ENCODE measurements at places on chromosomes 3 and 15. TPM values are rescaled to one million over a fixed set of nuclear protein-coding genes. Genes with fewer than 3 reads are reported as not detected.

GRCh38 chr3:109648027-109648426, 310.7 kb upstream of the DPPA4 start:
- no peak for DNase-seq

DNA sequence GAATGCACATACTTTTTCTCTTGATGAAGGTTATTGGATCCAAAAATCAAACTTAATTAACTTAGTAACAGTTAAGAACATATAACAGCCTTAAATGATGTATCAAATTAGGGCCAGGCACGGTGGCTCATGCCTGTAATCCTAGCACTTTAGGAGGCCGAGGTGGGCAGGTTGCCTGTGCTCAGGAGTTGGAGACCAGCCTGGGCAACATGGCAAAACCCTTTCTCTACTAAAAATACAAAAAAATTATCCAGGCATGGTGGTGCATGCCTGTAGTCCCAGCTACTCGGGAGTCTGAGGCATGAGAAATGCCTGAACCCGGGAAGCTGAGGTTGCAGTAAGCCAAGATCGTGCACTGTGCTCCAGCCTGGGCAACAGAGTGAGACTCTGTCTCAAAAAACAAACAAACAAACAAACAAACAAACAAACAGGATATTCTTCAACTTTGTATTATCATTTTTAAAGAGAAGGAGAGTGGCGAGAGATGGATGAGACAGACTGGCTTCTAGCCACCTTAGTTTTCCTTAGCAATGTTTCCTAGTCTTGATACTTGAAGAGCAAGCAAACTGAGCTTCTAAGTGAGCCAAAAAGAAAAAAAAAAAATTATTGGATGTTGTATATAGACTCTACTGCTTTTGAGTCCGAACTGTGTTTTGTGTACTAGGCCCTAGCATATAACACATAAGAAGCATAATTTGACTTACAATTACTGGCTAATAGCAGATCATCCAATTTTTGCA, 13.8 kb downstream of the SPRED1 start:
- peak; percentile 74 for DNase-seq

DNA sequence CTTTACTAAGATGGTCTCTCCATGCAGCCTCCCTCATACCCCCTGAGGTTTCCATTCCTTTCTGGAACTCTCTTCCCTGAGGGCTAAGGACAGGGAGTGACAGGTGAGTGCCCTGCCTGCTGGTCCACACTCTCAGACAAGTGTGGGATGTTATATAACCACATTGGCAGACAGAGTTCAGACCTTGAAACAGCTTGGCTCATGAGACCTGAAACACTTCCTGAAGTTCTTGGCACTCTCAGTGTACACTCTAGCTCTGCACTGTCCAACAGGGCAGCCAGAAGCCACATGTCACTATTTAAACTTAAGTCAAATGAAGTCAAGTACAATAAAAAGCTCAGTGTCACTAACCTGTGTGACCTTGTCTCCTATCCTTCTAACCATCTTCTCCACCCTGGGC, 188.5 kb downstream of the ZNF621 start:
- DNase-seq, result no peak

DNA sequence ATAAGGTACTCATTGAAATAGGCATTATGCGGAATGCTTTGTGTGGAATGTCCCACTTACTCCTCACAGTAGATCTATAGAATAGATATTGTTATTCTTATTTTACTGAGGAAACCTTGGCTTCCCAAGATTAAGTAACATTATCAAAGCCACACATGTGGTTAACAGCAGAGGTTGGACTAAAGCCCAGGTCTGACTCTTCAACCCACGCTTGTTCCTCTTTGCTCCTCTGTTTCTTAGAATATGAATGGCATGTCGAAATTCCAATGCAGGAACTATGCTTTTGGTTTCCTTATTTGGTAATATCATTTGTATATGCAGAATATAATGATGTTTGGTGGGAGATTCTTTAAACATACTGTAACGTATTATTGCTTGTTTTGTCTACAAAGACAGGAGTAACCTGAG, 818.8 kb upstream of the LMCD1 start:
- peak; percentile 70 for DNase-seq

DNA sequence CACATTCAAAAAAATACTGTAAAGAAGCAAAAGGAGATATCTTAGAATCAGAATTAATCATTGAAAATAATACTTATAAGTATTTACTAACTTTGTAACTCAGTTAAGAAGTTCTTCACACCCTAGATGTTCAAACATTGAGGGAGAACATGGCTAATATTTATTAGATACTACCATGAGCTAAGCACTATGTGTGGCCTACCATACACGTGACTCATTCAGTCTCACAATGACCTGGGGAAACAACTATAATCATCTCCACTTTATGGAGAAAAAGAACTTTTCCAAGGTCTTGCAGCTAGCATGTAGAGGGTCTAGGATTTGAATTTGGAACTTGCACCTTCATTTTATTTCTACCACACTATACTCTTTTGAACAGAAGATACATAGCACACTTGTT, 361.9 kb upstream of the CFAP20DC start:
- no peak for DNase-seq

DNA sequence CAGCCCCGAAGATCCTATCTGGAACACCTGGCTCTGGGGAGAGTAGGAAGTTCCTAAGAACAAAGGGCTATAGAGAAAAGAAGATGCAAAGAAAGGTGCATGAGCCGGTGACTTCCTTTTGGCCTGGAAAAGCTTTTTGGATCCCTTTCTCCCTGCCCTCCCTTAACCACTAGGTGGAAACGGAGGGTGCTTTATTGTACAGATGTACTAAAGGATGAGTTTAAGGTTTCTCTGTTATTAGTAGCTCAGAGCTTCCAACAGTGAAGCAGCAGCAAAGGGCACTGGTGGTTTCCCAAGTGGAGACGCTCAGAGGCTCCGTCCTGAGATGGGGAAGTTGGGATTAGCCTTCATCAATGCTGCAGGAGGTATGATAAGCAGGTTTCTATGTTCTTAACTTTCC, 5.9 kb upstream of the ADGRG7 start:
- DNase-seq, result peak; percentile 56

- DNase-seq, result peak; percentile 14
Observed at GRCh38 chr3:187858041-187858440, 112.8 kb upstream of the BCL6 start.

- DNase-seq, result peak; percentile 34
Observed at GRCh38 chr3:112126511-112126911, 6.5 kb downstream of the GCSAM start.

GRCh38 chr3:186964616-186965015, 34.3 kb downstream of the ST6GAL1 start:
- no peak for DNase-seq

GRCh38 chr15:23629234-23629805, 18.3 kb downstream of the MAGEL2 start:
- no peak for DNase-seq

DNA sequence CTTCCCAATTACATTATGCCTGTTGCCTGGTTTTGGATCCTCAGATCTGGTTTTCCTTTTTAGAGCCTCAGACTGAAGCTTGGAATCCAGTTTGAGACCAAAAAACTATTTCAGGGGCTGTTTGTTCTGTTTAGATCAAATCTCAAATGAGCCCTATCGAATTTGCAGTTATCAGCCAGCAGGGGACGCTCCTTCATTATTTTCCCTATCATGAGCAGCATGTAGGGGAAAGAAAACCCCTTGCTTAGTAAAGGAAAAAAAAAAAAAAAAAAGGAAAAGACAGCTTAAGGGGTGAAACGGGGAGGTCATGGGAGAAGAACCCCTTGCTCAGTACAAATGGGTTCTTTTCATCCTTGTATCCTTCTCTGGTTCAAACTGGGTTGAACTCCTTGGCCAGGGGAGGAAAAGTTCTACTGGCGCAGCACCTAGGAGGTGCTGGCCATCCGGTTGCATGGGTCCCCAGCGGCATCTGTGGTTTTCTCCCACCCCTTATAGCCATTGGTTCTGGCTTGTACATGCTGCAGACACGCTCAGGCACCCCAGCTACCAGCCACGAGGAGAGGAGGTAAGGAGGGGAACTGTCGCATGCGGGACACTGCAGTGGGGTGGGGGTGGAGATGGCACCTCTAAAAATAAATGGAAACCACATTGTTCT, 1375.1 kb upstream of the ALCAM start:
- peak; percentile 0 for DNase-seq

GRCh38 chr3:87161417-87161816, 65.7 kb upstream of the CHMP2B start:
- no peak for DNase-seq

- peak; percentile 49 for DNase-seq
Observed at GRCh38 chr15:35293353-35294130, 208.4 kb upstream of the NANOGP8 start.

DNA sequence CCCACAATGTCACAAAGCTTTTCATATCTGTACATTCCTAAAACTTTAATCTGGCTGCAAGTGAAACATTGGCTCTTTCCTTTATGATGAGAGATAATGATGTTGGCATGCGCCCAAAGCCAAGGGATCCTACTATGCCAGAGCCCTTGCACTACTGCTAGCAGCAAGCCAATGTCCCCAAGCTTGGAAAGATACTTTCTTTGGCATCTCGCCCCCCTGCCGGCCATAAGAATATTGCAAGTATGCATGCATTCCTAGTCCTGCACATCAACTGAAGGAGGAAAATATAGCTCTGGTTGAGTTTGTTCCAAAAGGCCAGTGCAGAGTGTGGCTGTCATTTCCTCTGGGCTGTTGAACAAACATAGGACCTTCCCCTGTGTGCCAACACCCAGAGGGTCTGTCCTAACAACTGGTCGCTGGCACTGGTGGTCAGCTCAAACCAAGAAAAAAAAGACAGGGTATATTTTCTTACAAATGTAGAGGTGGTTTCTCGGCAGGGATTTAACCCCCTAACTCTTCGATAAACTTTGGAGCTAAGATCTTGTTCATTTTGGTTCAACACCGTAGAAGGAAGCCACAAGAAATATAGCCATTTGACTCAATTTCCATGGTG, 120.9 kb upstream of the ZBED2 start:
- peak; percentile 61 for DNase-seq

GRCh38 chr3:194588741-194589140, 44.5 kb downstream of the TMEM44 start:
- DNase-seq, result peak; percentile 94

DNA sequence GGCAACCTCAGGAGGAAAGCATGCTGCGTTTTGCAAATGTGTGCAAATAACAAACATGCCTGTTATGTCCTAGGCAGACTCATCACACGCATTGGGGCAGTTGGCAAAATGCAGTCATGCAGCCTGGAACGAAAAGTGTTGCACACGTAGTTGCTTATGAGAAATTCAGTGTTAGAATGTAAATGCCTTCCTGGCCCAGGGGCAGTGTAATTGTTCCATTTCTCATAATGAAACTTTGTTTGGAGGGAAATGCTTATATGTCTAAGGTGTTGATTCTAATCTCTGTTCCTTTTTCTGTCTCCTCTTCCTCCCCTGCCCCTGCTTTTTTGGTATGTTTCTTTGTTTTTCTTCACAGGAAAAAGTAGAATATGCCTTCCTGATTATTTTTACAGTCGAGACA, 156.0 kb downstream of the CACNA1D start:
- no peak for DNase-seq

DNA sequence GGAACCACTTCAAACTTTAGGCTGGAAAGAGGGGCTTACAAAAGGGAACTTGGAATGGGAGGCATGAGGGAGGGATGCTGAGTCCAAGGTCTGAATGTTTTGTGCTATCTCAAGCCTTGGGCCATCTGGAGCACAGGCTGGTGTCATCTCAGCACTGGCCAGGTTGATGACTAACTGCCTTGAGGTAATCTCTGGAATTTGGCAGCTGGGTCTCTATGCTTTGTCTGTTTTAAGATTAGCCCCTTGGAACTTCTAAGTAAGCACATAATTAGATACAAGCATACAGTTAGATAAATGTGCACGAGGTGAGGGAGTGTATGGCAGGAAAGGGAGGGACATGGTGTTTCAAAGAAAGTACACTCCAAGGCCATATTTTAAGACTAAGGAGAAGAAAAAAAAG, 252.4 kb upstream of the CCDC54 start:
- peak; percentile 86 for DNase-seq

GRCh38 chr3:126449621-126450051, 26.1 kb downstream of the ZXDC start:
- DNase-seq, result no peak

DNA sequence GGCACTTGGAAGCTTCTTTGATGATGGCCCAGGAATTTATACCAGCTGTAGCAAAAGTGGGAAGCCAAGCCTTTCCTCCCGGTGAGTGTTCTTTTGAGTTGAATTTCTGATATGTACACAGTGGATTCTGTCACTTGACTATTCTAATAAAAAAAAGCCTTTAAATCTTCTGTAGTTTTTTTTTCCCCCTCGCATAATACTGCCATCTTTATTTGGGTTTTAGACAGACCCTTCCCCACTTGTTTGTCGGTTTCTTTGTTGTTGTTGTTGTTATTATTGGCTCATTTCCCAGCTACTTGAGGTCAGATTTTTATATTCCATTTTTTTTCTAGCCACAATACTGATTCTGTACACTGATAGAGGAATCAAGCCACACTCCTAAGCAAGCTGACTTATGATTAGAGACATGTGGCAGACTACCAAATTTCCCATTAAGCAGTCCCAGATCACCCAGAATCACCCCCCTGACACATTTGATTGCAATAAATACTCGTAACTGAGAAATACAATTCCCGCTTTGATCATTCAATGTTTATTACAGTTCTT, 122.4 kb upstream of the IL12A start:
- peak; percentile 37 for DNase-seq

DNA sequence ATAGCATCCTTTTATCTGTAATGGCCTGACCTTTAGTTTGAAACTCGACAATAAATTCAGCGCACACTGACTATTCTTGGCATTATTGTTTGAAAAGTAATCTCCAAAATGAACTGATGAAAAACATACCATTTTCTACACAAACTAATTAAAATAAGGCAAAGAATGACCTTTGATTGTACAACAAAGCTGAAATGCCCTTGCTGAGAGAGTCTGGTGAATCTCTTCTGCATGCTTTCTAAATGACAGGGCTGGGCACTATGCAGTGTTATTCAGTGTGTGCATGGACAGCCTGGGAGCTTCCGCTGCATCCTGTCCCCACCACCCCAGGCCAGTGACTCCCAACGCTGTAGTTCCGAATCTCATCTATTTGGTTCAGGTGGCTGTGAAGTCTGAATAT, 530.8 kb downstream of the FOXP1 start:
- no peak for DNase-seq

DNA sequence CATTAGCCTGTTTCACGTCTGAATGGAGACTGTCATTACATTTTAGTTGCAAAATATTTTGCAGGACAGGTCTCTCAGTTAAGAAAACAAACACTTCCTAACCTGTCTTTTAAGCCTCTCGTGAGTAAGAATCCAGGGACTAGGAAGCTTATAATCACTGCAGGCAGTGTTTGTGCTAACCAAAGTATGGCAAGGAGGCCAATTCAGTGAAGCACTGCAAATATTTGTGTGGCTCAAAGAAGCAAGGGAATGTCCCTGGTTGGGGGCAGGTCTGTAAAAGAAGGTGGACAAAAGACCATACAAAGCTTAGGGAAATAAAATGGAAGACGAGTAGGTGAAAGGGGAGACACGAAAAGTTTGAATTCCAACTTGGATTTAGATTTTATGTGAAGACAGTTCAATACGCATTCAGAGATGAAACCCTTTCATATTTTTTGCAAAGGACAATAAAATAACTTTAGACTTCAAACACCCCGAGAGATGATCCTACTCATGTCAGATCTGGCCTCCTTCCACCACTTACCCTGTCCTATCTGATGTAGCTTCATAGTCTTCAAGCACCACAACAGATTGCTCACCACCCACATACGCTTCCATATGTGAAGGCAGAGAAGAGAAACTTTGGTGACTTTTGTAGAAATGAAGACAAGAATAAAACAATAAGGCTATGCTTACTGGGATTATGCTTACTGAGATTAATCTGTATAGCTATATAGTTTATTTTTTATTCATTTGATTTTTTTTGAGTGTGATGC, 240.9 kb downstream of the TUSC7 start:
- DNase-seq, result no peak

Gene GCNT3
- 0.27 TPM for total RNA-seq

Gene OR5H15
- total RNA-seq, result not detected

Gene ADGRG7
- not detected for total RNA-seq

Gene NEO1
- total RNA-seq, result 26.2 TPM

Gene NME9
- total RNA-seq, result not detected

Measured in fibroblast of the aortic adventitia (primary cell).